ENCODE measurements at places on chromosomes 7 and 10.

DNA sequence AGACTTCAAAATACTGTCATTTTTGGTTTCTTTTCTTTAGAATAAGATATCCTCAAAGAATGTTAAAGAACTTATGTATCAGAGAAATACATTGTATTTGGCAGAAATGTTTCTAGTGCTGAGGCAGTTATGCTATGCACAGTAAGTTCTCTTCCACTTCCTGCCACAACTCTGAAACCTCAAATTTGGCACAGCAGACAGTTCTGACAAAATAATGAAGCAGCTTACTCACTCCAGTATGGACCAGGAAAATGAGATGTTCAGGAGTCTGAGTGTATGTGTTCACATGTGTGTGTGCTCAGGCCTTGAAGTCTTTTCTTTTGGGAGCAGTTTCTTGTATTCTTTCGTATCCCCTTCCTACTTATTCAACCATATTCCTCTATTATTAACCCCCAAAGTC is 197.0 kb upstream of the AGK start:
- no peak for DNase-seq

GRCh38 chr7:117231047-117231359 is 91.9 kb downstream of the WNT2 start:
- no peak for DNase-seq

GRCh38 chr10:118981946-118982345 is 47.6 kb upstream of the NANOS1 start:
- no peak for DNase-seq

- DNase-seq = no peak
These were observed 188.3 kb downstream of the DGKB start for GRCh38 chr7:14714161-14714728.

- DNase-seq = no peak
These were observed 38.1 kb downstream of the RELN start for GRCh38 chr7:103951311-103951710.

- DNase-seq = no peak
These were observed 289.4 kb upstream of the LRRN3 start for GRCh38 chr7:110801502-110801901.

GRCh38 chr7:39446546-39446945 is 119.7 kb upstream of the YAE1 start:
- DNase-seq = no peak

GRCh38 chr10:91891125-91892001 is 17.9 kb downstream of the FGFBP3 start:
- no peak for DNase-seq

DNA sequence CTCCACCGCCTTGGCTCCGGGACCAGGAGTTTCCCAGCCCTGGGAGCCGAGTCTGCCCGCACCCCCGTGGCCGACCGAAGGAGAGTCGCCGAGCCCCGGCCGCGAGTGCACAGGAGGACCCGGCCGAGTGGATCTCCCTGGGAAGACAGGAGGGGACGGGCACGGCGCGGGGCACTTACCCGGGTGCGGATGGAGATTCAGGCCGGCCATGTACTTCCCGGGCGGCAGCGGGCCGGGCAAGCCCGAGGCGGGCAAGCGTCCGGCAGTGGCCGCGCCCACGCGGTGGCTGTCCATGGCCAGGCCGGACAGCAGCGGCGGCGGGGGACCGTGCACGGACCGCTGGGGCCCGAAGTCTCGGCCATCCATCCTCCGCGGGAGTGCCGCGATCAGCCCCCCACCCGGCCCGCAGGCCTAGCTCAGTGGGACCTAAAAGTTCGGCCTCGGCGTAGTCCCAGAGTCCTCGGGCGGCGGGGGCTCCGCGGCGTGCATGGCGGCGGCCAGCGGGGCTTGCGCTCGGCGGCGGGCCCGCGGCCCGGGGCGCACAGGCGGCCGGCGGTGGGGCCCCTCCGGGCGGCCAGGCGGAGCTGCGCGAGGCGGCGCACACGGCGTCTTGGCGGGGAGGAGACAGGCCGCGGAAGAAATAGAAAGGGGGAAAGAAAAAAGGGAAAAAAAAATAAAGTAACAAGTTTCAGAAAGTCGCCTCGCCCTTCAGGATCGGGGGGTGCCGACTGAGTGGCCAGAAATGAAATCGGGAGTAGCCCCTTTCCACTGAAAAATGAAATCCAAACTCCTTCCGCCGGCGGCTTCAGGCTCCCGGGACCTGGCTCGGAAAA is 2.5 kb downstream of the TNRC18 start:
- no peak for DNase-seq

GRCh38 chr7:118040562-118040961 is 143.4 kb upstream of the LSM8 start:
- no peak for DNase-seq

DNA sequence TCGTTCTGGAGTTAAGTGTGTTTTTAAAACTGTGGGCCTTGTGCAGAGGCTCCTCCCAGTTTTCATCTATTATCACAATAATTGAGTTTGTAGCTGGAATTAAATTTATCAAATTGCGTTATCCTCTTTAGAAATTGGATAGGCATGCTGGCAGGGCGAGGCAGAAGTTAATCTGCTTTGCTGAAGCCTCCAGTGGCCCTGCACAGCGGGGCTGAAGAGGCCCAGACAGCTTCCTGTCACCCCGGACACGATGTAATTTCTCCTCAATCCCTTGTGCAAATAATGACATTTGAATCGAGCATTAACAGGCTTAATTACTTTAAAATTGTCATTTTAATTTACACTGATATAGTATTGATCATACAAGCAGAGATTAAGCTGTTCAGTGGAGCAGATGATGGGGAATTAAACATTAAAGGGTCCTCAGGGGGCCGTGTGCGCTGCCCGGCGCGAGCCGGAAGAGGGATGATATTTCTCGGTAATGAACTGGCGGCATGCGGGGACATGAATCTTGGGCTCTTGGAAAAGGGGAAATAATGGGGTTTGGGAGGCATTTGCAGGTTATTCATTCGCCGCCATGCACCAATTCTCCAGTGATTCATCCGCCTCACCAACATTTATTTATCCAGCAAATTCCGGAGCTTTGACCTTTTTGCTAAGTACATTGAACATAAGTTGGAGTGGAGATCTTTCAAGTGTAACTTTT is 118.5 kb downstream of the NKX6-2 start:
- no peak for DNase-seq

GRCh38 chr7:74682829-74683228 is 25.3 kb downstream of the GTF2I start:
- no peak for DNase-seq

DNA sequence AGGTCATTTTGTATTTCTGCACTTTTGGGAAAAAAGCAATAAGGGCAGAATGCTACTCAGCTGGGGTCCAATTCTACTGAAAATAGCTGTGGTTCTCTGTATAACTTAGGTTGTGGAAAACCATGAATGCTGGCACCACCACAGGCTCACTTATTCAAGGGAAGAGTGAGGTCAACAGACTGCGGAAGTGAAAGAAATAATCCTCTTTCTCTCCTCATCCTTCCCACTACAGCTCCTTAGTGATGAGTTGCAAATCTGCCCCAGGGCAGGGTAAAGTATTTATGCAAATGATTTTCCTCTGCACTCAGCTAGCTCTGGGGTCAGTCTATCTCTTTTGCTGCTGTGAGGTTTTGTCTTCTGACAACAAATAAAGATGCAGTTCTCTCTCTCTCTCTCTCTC is 74.1 kb upstream of the PTPRZ1 start:
- no peak for DNase-seq

DNA sequence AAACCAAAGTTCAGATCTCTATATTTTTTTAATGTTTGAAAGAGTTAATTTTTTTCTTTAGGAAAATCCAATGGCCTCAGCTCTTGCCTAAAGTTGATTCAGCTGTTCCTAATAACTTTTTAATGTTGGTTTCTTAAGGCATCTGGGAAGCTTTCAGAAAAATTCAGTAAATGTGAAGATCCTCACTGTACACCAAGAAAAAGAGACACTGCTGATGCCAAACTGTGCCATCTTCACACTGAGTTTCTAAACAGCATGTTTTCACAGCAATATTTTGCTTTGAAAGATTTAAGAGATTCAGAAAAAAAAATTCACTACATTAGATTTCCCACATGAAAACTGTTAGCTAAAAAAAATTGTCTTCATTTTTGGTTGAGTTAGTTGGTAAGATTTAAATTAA is 249.4 kb downstream of the NEBL start:
- no peak for DNase-seq

DNA sequence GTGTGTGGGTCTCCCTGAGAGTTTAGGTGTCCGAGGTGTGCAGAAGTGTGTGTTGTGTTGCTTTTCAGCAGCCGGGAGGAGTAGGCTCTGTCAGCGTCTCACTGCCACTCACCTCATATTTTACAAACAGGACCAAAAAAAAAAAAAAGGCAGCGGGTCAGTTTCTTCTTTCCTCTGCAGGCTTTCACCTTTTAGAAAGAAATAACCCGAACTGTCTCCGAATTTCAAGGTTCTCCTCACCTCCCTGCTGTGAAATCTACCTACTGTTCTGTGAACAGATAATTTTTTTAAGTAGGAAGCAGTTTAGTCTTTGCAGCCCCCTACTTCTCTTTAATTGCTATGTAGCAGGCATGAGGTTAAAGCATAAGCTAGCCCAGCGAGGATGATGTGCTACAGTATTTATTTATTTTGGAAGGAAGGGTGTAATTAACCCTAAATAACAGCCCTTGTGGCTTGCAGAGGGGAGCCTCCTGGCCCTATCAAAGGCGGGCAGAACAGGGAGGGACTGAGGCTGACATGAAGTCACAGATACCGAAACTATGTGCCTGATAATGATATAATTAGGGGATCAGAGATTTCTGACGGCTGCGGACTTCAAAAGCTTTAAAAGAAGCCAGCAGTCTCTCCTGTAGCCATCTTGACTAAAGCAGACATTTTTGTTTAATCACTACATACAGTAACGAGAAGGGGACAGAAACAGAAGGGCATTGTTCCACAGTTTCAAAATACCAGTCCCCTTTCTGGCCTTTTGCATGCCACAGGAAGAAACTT is 1.6 kb downstream of the BAMBI start:
- no peak for DNase-seq
